ENCODE measurements at places on chromosomes 1 and 21.

DNA sequence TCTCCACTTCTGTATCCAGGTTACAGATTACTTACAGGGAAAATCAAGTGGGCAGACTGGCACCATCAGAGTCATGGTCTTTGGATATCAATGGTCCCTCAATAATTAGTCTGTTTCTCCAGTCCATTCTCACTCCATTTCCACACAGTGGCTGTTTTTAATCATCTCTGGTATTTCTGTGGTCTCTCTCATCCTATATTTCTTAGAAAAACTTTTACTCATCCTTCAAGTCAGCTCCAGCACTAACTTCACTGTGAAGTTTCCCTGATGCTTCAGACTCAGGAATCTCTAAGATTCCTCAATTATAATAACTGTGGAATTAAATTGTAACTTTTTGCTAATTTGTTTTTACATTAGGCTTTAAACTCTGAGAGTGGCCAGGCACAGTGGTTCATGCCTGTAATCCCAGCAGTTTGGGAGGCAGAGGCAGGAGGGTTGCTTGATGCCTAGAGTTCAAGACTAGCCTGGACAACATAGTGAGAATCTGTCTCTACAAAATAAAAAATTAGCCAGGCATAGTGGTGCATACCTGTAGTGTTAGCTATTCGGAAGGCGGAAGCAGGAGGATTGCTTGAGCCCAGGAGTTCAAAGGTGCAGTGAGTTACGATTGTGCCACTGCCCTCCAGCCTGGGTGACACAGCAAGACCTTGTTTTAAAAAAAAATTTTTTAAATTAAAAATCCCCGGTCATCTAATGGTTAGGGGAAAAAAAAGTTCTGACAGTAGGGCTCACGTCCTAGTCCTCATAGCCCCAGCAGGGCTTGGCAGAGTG, 10.6 kb downstream of the CD160 start:
- no peak for DNase-seq

- DNase-seq, result no peak
Measured at GRCh38 chr1:60989749-60990713, 92.3 kb upstream of the NFIA start.

- DNase-seq, result no peak
Measured at GRCh38 chr1:115138271-115138670, 49.0 kb upstream of the TSPAN2 start.

- no peak for DNase-seq
Measured at GRCh38 chr1:96236156-96236739, 485.3 kb upstream of the PTBP2 start.

DNA sequence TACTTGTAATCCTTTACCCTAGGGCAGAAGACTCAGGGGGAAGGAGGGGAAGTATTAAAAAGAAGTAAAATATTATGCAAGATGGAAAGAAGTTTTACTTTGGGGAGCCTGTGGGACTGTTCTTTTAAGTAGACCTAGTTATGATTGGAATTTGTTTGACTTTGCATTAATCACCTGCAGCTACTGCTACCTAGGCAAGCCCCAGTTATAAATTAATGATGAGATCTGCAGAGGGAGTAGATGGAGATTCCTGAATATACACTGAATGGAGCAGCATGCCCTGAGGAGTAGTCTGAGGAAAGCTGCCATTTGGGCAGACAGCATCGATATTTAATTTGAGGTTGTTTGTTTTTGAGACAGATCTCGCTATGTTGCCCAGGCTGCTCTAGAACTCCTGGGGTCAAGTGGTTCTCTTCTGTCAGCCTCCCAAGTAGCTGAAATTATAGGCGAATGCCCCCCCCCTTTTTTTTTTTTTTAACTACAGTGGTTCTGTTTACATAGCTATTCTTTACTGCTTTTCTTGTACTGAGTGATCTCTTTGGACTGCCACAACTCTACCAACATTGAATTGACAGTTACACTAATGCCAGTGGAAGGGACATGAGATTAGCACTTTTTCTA, 81.4 kb upstream of the SERTAD4 start:
- DNase-seq, result no peak

DNA sequence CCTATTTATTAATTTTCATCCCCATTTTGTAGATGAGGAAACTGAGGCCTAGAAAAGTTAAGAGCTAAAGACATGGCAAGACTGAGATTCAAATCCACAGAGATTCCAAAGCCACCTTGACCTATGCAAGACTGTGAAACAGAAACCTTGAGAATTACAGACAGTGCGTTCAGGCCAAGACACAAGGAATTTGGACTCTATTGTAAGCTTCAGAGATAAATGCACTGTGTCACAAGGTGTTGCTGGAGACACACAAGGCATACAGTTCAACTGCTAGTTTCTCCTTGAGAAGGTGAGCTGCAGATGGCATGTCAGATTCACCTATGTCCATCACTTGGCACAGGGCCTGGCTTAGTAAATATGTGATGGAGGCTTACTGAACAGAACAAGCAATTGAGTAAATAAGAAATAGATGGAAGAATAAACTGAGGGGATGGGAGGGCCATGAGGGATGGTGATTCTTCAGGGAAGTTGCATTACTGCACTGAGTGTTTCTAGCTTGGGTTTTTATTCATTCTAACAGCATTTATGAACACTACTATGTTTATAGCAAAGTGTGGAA, 215.0 kb downstream of the DAB1 start:
- DNase-seq, result no peak

- no peak for DNase-seq
Measured at GRCh38 chr1:56225964-56226815, 353.2 kb downstream of the PLPP3 start.

- DNase-seq, result no peak
Measured at GRCh38 chr1:109777436-109777835, 13.7 kb upstream of the EPS8L3 start.

- no peak for DNase-seq
Measured at GRCh38 chr1:159581422-159581821, 6.2 kb upstream of the APCS start.

GRCh38 chr1:111656086-111657017, 36.8 kb downstream of the RAP1A start:
- no peak for DNase-seq

- no peak for DNase-seq
Measured at GRCh38 chr21:44971672-44971995, 31.8 kb downstream of the SLX9 start.

- DNase-seq, result no peak
Measured at GRCh38 chr1:206809504-206810084, 37.3 kb upstream of the IL10 start.

DNA sequence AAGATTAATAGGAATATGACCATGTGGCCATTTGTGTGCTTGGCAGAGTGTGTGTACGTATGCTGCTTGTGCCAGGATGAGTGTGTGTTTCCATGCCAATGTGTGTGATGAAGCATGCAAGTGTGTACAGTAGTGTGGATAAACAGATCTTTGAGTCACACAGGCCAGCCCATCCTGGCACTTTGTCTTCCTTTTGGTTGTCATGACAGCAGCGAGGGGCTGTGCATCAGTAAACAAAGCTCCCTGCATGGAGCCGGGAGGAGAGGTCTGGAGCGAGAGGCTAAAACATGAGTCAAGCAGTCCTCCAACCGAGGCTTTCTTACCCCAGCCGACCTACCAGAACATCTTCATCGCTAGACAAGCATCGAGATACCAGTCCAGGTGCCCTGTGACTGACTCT, 221.2 kb downstream of the CACNA1E start:
- no peak for DNase-seq

GRCh38 chr1:206949208-206949607, 2.9 kb upstream of the PIGR start:
- no peak for DNase-seq

GRCh38 chr1:232627645-232628334, 2.1 kb downstream of the SIPA1L2 start:
- DNase-seq, result no peak

- no peak for DNase-seq
Measured at GRCh38 chr1:180482425-180483275, 19.7 kb downstream of the ACBD6 start.

DNA sequence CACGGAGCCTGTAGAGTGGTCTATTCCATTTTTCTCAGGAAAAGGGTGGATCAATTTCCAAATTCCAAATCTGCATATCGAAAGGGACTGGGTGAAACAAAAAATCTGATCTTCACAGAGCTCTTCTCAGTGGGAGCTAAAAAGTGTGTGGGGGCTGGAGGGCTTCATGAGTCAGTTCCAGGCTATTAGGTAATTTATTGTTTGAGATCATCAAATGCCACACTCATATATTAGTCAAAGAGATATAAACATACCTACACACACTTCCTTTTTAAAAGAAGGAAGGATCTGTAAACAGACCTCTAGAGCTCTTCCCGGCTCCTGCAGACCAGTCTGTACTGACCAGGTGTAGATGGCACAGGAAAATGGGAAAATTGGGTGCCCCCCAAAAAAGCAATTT, 175.4 kb downstream of the ZBTB18 start:
- DNase-seq, result no peak

DNA sequence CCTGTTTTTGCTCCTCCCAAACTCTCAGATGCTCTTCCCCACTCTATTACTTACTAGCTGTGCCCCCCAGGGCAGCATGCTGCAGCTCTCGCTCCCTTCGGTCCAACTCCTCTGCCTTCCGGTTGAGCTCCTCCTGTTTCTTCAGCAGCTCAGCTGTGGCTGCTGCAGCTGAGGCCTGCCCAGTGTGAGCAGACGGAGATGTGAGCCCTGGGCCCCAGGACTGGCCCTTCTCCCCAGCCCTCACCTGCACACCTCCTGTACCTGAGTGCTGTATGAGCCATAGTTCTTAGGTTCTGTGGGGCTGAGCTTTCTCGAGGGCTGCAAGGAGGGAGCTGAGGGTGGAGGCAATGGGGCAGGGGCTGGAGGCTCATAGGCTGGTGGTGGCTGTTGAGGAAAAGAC, 1.9 kb downstream of the SCAMP3 start:
- no peak for DNase-seq

DNA sequence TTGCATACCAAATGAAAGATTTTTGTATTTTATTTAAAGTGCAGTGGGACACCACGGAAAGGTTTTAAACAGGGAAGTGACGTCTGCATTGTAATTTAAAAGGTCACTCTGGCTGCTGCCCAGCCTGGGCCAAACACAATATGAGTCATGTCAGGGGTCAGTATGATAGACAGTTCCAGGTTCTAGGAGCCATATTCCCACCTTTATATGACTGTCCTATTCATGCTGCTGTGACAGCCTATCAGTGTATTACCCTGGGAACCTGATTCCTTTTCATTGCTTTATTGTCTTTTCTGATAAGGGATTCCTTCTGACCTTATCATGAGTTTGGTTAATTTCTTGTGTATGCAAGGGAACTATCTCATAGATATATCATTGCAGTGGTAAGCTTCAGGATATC, 5.3 kb downstream of the VANGL1 start:
- no peak for DNase-seq

GRCh38 chr1:183374825-183375224, 43.4 kb downstream of the NMNAT2 start:
- DNase-seq, result no peak

DNA sequence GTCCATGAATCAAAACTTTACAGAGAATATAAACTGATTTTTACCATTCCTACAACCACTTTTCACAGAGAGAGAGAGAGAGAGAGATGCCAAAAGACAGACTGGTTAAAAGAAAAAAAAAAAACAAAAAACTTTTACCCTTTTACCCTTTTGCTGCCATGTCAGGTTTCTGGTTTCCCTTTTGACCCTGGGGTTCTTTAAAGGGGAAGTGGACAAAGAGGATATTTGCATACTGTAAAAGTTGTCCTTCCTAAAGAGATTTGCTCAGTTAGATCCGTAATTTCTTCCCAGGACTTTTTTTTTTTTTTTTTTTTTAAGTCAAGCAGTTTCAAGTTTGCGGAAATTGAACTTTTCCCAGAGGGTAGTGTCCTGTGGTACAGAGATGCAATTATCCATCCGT, 287.8 kb upstream of the RGS18 start:
- DNase-seq, result no peak

- DNase-seq, result no peak
Measured at GRCh38 chr1:209155546-209155945, 428.0 kb upstream of the CAMK1G start.

DNA sequence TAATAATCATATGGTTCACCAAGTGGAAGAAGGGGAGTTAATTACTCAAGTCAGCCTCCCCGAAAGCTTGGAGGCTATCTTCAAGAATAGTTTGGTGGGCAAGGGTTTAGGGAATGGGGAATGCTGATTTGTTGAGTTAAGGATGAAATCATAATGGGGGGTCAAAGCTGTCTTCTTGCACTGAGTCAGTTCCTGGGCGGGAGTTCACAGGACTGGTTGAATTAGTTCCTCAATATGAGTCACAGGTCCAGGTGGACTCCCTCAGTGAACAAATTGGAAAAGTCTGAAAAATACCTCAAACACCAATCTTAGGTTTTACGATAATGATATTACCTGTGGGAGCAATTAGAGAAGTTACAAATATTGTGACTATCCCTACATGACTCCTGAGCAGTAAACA, 115.2 kb upstream of the COA6 start:
- DNase-seq, result no peak

All from cortex of kidney (tissue), 1 donor.